Stimulated activated CD4-positive, alpha-beta T cell treated with anti-CD3 and anti-CD28 coated beads, Interleukin-15, amount 100 ng/mL, for 1 hour (primary cell): ENCODE measurements at places on chromosomes 13 and 19.

DNA sequence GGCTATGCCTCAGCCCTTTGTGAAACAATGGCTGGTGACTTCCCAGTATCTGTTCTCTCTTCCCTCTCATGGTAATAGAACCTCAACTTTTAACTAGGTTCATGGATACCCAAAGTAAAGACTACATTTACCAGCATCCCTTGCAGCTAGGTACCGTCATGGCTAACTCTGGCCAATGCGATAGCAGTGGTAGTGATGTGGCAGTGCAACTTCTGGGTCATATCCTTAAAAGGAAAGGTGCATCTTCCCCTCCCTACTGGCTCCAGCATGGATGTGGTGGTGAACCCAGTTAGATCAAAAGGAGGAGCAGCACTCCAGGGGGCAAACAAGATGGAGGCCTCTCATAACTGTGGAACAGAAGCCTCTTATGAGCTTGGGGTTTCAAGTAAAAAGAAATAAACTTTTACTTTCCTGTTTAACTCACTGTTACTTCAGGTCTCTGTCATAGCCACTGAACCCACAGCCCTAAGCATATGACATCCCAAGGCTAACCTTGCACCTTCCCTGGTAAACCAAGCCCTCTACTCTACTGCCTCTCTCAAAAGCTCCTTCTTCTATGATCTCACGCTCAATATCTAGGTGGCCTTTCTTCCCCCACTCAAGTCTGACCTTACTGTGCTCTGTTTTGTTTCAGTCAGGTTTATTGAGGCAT is 104.4 kb downstream of the DOCK9 start:
- no peak for DNase-seq

GRCh38 chr13:26007261-26008125 is 44.3 kb downstream of the SHISA2 start:
- no peak for DNase-seq

GRCh38 chr13:79675931-79676660 is 195.1 kb downstream of the NDFIP2 start:
- DNase-seq: no peak

- DNase-seq: no peak
These were observed 5.6 kb downstream of the ZDHHC20 start for GRCh38 chr13:21453387-21454081.

- DNase-seq: peak; percentile 25
These were observed 8.4 kb downstream of the F2RL3 start for GRCh38 chr19:16897029-16897855.

GRCh38 chr13:79477968-79478367 is 3.0 kb upstream of the NDFIP2 start:
- DNase-seq: no peak

- no peak for DNase-seq
These were observed 150.4 kb downstream of the POSTN start for GRCh38 chr13:37448153-37448552.

DNA sequence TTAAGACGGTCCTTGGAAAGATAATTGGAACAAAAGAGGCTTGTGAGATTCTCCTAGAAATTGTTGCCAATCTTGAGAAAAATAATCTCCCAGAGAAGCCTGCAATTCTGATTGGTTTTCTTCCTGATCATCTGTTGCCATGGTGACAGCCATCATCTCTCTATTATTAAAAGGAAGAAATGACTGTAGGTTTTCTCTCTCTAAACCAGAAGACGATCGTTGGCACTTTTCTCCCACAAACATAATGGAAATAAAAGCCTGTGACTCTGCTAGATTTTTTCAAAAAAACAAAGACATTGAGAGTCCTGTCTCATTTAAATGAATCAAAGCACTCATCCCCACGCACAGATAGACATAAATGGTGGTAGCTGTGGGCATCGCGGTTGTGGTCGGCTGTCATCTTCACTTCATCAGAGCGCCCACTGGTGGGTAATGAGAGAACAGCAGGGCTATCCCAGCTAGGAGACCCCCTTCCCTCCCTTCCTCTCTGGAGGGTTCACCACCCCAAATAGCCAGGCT is 21.7 kb upstream of the CALM3 start:
- DNase-seq: no peak

DNA sequence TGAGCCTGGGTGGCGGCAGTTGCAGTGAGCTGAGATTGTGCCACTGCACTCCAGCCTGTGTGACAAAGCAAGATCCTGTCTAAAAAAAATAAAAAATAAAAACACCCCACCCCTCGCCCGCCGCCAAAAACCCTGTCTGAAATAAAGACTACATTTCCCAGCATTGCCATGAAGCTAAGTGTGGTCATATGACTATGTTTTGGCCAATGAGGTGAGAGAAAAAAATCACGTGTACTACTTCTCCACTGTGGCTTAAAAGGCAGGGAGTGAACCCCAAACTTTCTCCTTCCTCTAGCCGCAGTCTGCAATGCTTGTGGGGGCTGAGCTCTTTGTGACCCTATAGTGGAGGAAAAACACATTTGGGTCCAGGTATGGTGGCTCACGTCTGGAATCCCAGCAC is 54.9 kb downstream of the COLGALT1 start:
- no peak for DNase-seq

- DNase-seq: no peak
These were observed 2.1 kb downstream of the TEAD2 start for GRCh38 chr19:49359851-49360820.

- DNase-seq: no peak
These were observed 48.1 kb downstream of the ZNF93 start for GRCh38 chr19:19948800-19949199.

GRCh38 chr19:6232601-6233055 is 47.1 kb downstream of the MLLT1 start:
- no peak for DNase-seq

DNA sequence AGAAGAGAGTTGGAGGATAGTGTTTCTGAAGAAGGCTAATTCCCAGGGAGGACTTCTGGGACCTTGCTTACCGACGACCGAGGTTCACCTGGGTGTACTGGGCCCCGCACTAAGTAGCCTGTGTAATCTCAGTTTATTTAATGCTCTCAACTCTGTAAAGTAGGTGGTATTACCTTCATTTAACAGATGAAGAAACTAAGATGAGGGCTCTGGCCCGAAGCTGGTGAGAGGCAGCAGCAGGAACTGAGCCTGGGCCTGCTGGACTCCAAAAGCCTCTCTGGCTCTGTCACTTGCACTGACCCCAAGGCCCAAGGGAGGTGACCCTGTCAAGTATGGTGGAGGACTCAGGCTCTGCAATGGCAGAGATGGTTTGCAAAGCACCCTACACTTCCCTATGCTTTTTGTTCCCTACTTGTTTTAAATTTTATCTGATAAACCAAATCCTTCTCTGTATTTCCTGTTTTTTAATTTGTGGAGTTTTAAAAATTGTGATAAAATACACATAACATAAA is 50.6 kb downstream of the GGACT start:
- DNase-seq: no peak

GRCh38 chr13:111289251-111289650 is 31.2 kb upstream of the TEX29 start:
- DNase-seq: no peak

DNA sequence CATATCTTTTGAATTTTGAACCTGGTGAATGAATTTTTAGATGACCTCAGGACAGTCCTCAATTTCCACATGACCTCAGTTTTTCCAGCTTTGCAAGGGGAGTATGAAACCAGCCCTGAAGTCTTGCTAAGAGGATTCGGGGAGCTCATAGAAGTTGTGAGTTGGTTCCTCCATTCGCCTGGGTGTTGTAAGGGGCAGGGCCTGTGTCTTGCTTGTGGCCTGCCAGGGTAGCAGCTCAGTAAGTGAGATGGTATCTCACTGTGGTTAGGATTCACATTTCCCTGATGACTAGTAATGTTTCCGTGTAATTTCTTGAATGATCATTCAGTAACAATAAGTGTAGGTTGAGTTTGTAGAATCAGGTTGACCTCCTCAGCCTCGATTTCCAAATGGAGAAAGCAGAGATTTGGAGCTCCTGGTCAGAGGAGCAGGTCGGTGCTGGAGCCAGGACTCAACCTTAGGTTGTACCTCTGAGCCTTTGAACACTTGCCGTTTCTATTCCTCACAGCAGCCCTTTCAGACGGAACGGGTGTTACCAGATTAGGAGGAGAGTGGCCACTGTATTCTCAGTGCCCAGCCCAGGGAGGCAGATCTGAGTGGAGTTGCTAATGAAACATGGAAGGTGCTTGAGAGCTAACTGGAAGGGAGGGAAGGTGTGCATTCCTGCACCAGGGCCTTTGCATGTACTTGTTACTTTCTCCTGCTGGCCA is 14.6 kb downstream of the NACC1 start:
- DNase-seq: no peak

DNA sequence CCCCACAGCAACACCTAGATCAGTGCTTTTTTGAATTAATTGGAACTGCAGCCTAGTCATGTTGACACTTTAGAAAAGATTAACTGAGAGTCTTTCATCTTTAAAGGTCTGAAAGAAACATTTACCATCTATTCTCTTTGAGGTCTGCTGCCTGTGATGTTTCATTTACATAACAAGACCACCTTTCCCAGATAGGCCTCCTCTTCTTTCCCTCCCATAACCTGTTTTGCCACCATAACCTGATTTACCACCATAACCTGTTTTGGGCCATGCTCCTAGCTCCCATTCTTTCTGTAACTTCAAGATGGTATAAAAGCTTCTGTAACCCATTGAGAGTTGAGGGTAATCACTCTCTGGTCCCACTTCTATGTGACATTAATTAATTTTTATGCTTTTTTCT is 320.8 kb downstream of the PCDH20 start:
- DNase-seq: no peak

- no peak for DNase-seq
These were observed 45.5 kb downstream of the BRD4 start for GRCh38 chr19:15286688-15287365.

GRCh38 chr19:44499962-44500949 is at the start of gene ZNF180:
ZNF180 (minus strand) TSS chr19:44500522; CDS start chr19:44497334, 3,188 bp downstream.
- DNase-seq: peak; percentile 83

- DNase-seq: peak; percentile 38
These were observed 15.0 kb upstream of the SLC35E1 start for GRCh38 chr19:16586991-16587832.

- DNase-seq: no peak
These were observed 13.2 kb downstream of the EHD2 start for GRCh38 chr19:47726467-47726866.

DNA sequence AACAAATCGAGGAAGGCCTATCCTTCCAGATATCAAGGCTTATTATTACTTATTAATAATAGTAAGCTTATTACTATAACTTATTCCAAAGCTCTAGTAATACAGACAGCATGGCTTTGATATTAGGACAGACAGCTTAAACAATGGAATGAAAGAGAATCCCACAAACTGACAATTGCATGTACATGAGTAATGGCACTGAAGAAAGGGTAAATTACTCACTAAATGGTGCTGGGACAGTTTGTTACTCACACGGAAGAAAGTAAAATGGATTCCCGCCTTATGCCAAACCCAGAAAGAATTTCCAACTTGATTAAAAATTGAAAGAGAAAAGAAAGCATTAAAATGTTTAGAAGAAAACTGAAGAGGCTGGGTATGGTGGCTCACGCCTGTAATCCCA is 60.3 kb downstream of the MIPEP start:
- no peak for DNase-seq

DNA sequence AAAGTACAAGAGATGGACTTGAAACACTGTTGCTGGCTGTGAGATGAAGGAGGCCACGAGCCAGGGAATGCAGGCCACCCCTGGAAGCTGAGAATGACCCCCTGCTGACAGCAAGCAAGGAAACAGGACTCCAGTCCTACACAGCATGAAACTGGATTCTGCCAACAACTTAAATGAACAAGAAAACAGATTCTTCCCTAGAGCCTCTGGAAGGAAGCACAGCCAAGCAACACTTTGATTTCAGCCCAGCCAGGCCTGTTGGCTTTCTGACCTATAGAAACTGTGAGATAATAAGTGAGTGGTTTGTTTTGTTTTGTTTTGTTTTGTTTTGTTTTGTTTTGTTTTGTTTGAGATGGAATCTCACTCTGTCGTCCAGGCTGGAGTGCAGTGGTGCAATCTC is 105.3 kb upstream of the CACNA1A start:
- no peak for DNase-seq

DNA sequence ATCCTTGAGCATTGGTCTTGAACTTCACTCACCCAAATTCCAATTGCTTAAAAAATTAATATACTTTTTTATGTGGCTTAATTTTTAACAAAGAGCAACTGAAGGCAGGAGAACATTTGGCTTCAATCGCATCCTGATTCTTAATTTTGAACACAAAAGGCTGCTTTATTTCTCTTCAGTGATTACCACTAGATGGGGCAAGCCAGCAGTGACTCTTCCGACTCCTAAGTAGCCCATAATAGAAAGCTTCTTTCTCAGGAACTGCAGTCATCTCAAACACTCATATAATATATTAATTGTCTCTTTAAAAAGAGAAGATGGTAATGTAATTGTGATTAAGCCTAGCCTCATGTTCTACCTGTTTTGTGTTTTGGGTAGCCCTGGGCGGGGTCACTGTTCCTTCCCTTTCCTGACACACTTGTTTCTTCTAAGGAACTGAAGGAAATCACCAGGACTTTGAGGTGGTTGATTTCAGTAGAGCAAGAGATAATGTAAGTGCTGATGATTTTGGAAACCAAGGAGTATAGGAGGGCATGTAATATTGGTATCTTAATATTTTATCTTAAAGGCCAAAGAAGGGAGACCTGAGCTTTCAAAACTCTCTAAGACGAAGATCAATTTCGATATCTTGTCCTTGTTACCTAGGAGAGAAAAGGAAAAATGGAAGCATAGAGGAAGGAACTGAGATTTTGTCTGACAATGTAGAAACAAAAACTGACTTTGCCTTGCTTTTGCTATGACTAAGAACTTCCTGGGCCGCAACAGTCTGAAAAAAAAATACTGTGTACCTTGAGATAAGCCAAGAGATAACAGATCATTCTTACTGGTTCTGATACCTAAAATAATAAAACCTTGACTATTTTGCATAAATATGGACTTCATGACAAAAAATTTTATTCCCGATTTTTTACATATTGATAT is 73.1 kb downstream of the TNFSF13B start:
- no peak for DNase-seq

DNA sequence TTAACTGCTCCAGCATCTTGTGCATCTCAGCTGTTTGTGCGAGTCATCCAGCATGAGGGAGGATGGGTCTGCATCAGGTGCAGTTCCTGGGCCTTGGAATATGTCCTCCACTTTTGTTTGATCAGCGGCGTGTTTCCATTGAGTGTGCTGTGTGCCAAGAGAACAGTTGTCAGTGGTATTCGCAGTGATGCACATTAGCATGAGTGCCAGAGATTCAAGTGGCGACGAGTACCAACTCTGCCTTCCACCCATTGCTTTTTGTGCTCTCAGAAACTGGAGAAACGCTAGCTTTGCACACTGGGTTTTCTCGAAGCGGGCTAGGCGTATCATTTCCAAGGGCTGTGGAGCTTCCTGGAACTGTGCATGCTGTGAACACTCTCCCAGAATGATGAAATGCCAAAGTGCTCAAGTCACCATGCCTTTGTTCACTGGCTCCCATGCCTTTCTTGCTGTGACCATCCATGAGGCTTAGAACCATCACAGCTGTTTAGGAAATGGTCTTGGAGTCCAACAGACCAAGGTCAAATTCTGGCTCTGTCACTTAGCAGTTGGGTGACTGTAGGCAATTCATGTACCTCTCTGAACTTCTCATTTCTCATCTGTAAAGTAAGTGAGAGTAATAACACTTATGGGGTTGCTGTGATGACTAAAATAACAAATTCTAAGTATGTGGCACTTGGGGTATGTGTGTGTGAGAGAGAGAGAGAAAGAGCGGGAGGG is 18.4 kb downstream of the LRCH1 start:
- DNase-seq: no peak

GRCh38 chr13:92591117-92591516 is 635.5 kb upstream of the GPC6 start:
- no peak for DNase-seq
